ENCODE measurements at places on chromosomes 7 and 10. TPM values are rescaled to one million over a fixed set of nuclear protein-coding genes. Genes with fewer than 3 reads are reported as not detected.

GRCh38 chr10:68156373-68157185, 47.3 kb downstream of the MYPN start:
- peaks cover 37% of the 10 kb centered on the region for H3K4me1 ChIP-seq
- H3K4me3 ChIP-seq = no peak overlapping the region
- H3K36me3 ChIP-seq = no peaks in the 10 kb centered on the region
- H3K27me3 ChIP-seq = no peaks in the 10 kb centered on the region

DNA sequence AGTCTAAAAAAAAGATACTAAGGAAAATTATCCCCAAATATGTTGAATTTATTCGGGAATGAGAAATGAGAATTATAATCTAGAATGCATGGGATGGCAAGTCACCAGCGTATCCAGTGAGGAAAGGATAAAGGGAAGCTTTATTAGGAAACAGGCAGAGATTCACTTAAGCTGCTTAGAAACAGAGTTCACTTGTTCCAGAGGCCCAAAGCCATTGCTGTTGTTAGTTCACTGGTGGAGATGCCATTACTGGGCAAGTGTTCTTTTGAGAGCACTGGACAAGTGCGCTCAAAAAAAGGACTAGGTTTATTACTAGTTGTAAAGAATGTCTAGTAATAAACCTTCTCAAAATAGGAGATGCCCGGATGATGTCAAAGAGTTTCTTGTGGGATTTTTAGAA, 51.2 kb downstream of the MICU1 start:
- no peak for DNase-seq
- peaks cover 7% of the 10 kb centered on the region for H3K4me1 ChIP-seq
- no peaks in the 10 kb centered on the region for H3K27me3 ChIP-seq
- H3K4me3 ChIP-seq = no peak overlapping the region

The USP6NL gene
- 13.3 TPM for total RNA-seq

DNA sequence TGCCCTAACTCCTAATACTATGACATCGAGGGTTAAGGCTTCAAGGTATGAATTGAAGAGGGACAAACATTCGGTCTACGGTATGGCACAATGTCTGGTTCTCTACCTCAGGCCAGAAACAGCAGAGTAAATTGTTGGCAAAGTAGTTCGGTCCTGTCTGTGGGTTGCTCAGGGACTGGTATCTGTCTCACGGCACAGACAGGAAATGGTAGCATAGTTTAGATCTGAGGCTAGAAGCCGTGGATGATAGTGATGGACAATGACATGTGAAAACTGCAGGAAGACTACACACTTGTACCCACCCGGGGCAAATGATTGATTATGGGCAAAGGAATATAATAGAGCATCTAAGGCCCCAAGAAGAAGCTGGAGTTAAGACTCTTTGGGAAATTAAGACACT, 106.2 kb downstream of the TWIST1 start:
- H3K27ac ChIP-seq = no peak overlapping the region
- no peaks in the 10 kb centered on the region for H3K27me3 ChIP-seq
- no peaks in the 10 kb centered on the region for H3K36me3 ChIP-seq
- DNase-seq = no peak
- no peak overlapping the region for H3K4me3 ChIP-seq
- H3K4me1 ChIP-seq = no peaks in the 10 kb centered on the region
